Stimulated activated CD4-positive, alpha-beta T cell treated with anti-CD3 and anti-CD28 coated beads, Interleukin-1b, Interleukin-23, amount 100 ng/mL, for 24 hours (primary cell): ENCODE measurements at places on chromosomes 5 and 9.

GRCh38 chr9:126925876-126926275 is 11.3 kb downstream of the RALGPS1 start:
- DNase-seq = no peak

DNA sequence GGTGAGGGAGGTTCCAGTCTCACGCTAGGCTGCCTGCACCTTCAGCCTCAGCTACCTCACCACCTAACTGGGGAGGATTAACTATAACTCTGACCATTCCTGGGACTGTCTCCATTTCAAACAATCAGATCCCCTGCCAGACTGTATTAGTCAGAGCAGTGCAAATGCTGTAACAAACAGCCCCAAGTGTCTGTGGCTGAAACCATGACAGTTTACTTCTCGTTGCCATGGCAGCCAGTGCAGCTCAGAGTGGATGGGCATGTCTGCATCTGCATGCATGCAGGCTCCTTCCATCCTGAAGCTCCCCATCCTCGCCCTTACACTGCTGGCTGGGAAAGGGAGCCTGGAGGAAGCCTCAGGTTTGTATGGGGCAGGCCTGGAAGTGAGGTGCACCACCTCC is 86.7 kb downstream of the KCNIP1 start:
- no peak for DNase-seq

GRCh38 chr5:74326571-74327338 is 313.8 kb downstream of the ENC1 start:
- peak; percentile 12 for DNase-seq

GRCh38 chr5:170166101-170166500 is 60.4 kb downstream of the FOXI1 start:
- no peak for DNase-seq

- no peak for DNase-seq
Observed at GRCh38 chr5:81906086-81906485, 65.7 kb upstream of the ATG10 start.

DNA sequence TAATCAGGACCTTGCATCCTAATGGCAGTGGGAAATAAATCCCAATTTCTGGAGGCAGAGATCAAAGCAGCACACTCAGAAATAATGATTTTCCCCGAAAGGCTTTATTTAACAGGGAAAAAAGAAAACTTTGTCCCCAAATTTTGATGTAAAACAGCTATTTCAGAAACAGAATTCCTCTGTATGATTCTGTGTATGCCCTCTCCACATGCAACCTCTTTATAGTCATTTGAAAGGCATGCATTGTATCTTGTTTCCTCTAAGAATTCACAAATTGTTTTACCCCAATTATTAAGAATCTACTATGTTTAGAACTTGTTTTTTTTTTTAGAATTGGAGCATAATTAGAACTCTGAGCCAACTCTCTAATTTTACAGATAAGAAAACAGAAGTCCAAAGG is 2.7 kb upstream of the PTAR1 start:
- no peak for DNase-seq

DNA sequence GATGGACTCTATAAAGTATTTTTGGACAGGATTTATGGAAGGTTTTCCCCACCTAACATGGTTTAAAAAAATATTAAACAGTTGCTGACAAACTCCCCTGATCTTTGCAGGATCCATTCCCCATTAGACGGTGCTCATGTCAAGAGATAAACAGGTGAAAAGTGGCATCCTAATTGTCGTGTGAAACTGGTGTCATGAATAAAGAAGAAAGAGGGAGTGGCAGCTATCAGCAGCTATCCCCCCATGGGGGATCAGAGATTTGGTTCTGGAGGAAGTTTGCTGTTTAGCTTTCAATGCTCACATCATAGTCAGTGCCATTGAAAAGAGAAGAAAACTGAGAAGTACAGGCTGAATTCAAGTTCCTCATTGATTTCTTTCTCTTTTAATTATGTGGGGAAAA is 329.3 kb upstream of the BRINP1 start:
- DNase-seq = no peak

GRCh38 chr5:116763987-116764866 is 189.6 kb upstream of the SEMA6A start:
- DNase-seq = no peak

DNA sequence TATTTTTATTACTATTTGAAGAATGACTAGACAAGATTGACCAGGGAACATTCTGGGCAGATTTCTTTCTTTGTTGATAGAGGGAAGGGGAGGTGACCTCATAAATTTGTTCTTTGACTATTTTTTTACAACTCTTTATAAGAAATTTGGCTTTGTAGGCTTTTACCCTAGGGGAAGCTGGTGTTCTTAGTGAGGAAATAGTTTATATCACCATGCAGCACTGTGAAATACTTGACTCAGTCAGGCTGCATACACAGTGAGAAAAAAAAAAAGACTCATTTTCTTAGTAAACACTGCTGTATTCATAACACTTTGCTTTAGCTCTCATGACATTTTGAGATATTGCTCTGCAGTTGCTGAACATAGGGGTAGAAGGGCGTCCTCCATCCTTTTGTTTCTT is 336.6 kb upstream of the PIK3R1 start:
- no peak for DNase-seq

DNA sequence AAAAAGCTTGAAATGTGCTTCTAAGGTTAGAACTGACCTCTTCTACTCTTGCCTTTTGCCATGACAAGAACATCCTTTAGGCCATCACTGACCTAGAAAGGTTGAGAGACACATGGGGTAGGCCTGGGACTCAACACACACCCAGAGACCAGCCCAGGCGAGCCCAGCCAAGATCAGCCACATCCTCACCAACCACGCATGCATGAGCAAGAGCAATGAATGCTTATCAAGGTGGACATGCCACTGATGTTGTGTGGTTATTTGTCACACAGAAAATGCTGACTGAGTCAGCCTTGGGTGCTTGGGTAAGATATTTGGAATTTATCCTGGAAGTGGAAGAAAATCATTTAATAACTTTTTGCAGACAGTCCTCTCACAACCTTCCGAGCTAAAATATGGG is 39.4 kb downstream of the SMIM23 start:
- no peak for DNase-seq

- DNase-seq = no peak
Observed at GRCh38 chr5:3377831-3378230, 217.8 kb upstream of the IRX1 start.

- DNase-seq = no peak
Observed at GRCh38 chr5:41275813-41276512, 62.6 kb upstream of the C6 start.

DNA sequence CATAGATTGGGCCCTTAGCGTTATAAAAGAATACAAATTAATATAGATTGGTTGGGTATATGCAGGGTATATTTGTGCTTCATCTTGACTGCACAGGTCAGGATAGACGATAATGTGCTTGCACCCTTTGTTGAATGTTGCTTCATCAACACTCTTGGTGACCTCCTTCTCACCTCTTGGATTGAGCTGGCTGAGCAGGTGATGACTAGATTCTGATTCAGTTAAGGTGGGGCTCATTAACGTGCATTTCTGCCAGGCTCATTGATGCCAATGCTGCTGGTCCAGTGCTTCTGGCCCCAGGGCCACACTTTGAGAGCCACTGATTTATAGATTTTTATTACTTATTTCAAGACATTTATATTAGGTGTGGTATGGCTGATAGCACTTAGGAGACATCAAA is 27.7 kb downstream of the PCSK5 start:
- DNase-seq = no peak

GRCh38 chr5:54160329-54160728 is 150.0 kb downstream of the ARL15 start:
- DNase-seq = no peak

GRCh38 chr9:128094950-128095544 is 27.0 kb downstream of the SLC25A25 start:
- no peak for DNase-seq

DNA sequence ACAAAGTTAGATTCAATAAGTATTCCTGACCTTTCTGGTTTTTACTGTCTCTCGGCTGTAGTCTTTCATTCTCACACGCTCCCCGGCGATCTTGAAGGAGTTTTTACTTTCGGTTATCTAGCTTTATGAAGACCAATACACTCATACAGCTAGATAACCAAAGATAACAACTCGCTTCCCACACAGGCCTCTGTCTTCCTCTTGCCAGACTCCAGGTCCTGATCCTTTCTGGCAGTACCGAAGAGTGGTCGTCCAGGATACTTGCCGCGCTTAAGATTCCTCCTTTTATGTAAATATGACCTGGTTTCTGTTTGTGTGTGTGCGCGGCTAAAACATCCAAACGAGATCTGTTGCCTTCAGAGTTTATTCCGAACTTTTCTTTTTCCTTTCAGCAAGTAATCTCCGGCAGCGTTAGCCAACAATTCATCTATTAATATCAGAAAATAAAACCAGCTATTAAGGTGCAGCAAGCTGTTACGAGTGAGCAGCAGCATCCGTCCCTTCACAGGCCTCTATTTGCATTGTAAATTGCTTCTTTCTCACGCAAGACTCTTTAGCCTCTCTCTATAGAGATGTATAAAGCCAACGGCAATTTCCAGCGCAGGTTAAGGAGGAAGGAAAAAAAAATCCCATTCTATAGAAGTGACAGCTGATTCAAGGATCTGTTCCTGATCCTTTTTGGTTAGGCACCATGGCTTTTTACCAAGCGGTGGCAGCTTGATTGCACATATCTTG is 216.1 kb downstream of the MEF2C start:
- DNase-seq = no peak

DNA sequence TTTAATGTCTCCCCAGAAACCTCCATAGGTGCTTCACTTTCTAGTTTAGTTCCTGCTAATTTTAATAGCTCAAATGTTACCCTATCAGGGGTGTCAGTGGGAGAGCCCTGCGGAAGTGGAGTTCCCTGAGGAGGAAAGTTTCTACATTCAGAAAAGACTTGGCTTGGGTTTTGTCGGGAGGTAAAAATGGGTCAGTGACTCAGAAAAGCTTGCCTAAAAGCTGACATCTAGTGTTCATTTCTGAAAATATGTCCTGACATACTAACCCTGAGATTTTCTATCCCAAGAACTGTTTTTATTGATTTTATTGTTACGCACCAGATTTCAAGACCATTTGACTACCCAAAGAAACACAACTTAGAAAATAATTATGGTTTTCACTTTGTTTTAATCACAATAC is 40.9 kb upstream of the GLDC start:
- DNase-seq = no peak

DNA sequence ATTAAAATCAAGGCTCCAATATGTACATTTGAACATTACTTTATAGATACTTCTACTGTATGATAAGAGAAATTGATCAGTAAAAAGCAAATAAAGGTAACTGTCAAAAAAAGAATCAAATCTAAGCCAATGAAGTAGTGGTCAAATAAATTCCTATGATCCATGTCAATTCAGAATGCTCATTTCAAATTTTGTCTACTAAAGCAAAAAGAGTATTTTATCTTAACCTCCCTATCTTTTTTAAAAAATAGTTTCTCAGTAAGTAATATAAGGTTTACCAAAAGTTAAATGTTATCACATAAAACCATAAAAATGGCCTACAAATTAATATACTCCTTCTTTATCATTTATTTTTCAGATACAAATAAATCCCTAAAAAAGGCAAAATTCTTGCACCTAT is 165.9 kb downstream of the AGTPBP1 start:
- no peak for DNase-seq

DNA sequence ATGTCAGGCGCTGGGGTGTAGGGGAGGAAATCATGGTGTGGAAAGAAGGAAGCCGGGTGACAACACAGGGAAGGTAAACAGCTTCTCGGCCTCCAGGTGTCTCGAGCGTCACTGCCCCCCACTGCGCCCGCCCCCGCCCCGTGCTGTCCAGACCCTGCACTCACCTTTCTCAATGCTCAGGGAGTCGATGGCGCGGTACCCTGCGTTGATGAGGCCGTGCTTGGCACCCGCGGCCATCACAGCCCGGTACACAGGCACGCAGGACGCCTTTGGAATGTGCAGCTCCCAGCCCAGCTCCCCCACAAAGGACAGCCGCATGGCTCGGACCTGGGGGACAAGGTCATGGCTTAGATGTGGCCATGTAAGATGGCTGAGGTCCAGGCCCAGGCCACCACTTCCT is 35.2 kb downstream of the DBH start:
- DNase-seq = no peak

DNA sequence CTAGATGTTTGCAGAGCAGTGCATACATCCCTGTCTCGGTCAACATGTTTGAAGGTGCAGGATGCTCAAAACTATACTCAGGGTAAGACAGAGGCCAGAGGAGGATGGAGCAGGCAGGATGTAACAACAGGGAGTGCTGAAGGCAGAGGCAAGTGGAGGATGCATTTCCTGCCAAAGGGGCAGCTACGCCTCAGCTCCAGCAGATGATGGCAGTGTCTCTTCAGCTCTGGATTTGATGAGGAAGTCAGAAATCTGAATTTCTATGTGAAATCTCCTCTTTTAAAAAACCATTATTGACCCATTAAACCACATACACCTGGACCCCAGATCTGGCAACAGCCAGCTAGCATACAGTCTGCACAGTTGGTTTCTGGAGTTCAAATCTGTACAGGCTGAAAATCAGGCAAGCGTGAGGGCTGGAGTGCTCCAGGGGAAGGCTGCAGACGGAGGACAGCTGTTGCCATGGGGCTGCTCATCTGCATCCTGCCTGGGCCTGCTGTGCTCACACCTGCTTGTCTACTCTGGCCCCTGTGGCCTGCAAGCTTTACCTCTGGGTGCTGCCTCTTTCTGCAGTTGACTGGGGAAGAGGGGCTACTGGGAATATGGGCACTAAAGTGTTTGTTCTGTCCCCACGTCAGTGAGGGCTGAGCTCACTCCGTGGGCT is 152.9 kb upstream of the SLC28A3 start:
- DNase-seq = no peak

- no peak for DNase-seq
Observed at GRCh38 chr5:148856009-148856367, 29.6 kb downstream of the ADRB2 start.

DNA sequence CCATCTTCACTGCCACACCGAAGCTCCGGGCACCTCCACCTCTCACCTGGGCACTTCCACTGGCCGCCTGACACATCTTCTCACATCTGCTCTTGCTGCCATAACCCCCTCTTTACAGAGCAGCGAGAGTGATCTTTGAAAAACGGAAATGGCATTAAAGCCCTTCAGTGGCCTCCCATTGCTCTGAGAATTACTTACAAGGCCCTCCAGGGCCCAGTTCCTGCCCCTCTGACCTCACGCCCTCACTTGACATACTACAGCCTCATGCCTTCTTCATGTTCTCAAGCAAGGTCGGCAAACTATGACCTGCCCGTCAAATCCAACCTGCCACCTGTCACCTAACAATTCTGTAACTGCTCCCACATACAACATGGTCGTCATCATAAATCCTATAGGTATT is 187.3 kb downstream of the NR3C1 start:
- no peak for DNase-seq

- DNase-seq = no peak
Observed at GRCh38 chr9:89442981-89443814, 54.7 kb downstream of the SEMA4D start.

GRCh38 chr9:93099551-93100275 is 3.7 kb downstream of the CARD19 start:
- no peak for DNase-seq
